Stimulated activated CD8-positive, alpha-beta memory T cell treated with anti-CD3 and anti-CD28 coated beads, Interleukin-4, amount 100 ng/mL, for 4 hours (primary cell): ENCODE measurements at places on chromosomes 6 and 20.

- no peak for DNase-seq
Observed at GRCh38 chr20:3874194-3874844, 14.9 kb upstream of the PANK2 start.

- DNase-seq: no peak
Observed at GRCh38 chr20:38092915-38093314, 59.4 kb downstream of the RPRD1B start.

GRCh38 chr6:64263778-64264177 is 628.2 kb downstream of the PHF3 start:
- no peak for DNase-seq

GRCh38 chr6:130843575-130844320 is 16.5 kb downstream of the SMLR1 start:
- no peak for DNase-seq

DNA sequence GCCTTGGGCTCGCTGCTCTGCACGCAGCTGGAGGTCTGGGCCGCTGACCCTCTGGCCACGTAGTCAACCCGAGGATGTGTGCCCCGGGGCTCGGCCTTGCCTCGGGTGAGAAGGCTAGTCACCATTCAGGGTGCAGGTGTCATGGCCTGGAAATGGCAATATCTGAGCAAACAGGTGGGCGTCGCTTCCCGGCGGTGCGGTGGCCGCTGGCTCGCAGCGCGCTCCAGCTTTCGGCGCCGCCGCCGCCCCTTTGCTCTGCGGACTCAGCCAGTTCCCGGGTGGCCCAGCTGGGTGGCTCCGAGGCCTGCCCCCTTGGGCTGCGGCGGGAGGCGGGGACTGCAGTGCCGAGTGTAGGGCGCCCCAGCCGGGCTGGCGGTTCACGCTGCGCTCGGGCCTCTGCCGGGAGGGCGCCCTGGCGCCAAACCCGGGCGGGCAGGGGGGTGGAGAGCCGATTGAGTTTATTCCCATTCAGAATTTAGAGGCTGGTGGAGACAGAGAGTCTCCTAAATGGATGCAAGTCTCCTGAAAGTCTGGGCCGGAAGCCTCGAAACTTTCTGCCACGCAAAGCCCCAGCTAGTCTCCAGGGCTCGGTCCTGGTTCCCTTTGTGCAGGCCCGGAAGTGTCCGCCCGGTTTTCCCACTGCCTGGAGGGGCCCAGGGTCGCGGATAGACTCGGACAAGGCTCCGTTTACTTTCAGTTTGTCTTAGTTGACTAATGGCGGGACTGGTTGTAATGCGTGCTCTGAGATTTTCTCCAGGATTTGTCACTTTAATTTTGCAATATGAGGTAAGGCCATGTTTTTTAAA is 11.3 kb upstream of the TFAP2A start:
- DNase-seq: no peak

DNA sequence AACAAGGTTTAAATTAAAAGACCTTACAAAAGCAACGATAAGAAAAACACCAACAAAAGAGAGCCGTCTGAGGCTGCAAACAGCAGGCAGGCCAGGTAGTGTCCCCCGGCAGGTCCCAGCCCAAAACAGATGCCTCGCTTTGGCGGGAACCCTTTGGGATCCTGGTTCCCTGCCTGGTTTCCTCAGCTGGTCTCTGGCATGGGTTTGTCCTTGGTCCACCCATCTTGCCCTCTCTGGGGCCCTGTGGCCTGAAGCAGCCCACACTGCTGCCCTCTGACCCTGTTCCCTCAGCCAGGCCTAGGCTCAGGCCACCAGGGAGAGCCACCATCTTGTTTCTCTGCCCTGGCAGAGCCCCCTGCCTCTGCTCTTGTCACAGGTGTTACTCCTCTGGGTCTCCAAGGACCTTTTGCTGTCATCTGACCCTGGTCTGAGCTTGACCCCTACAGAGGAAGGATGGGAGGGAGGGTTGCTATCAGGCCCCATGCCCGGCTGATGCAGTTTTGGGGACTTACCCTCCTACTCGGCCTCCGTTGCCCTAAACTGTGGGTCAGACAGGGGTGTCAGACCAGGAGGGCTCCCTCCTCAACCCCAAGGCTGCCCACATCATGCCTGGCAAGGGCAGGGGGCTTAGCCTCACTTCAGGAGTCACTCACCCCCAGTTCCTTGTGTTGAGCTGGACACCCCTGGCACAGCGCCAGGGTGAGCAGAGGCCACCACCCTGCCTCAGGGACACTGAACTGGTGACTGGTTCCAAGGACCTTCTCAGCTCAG is 30.6 kb upstream of the GRM4 start:
- DNase-seq: no peak

- DNase-seq: no peak
Observed at GRCh38 chr6:39430871-39431523, 108.5 kb upstream of the KCNK16 start.

GRCh38 chr6:153616506-153616905 is 422.5 kb upstream of the OPRM1 start:
- no peak for DNase-seq

GRCh38 chr20:52420805-52421204 is 229.2 kb upstream of the ZFP64 start:
- DNase-seq: no peak

DNA sequence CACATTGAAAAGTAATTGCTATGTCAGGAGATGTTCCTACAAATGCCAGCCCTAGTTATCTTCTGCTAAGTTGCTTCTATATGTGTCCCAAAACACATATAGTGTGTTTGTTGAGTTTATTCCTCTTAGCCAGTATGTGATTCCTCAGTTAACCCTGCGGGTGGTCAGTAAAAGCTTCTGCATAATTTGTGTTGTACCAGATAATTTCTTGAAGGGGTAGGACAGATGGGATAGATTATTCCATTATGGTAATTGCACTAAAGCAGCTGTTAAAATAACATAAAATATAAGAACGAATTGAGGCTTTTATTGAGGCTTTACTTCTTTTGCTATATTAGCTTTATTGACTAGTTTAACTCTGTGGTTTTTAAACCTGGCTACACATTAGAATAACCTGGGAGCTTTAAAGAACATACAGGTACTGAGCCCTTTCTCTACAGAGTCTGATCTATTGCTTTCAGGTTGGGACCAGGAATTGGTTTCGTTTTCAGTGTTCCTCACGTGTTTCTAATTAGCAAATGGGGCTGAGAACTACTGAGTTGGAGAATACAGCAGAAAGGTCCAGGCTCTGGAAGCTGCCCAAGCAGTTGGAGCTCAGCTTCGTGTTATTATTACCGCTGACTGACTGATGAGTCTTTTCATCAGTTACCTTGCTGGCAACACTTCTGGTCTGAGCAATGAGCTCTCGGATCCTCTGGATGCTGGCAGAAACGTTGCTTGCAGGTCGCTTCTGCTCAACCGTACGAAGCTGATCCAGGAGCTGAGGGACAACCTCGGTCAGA is 56.9 kb downstream of the FAM229B start:
- no peak for DNase-seq

DNA sequence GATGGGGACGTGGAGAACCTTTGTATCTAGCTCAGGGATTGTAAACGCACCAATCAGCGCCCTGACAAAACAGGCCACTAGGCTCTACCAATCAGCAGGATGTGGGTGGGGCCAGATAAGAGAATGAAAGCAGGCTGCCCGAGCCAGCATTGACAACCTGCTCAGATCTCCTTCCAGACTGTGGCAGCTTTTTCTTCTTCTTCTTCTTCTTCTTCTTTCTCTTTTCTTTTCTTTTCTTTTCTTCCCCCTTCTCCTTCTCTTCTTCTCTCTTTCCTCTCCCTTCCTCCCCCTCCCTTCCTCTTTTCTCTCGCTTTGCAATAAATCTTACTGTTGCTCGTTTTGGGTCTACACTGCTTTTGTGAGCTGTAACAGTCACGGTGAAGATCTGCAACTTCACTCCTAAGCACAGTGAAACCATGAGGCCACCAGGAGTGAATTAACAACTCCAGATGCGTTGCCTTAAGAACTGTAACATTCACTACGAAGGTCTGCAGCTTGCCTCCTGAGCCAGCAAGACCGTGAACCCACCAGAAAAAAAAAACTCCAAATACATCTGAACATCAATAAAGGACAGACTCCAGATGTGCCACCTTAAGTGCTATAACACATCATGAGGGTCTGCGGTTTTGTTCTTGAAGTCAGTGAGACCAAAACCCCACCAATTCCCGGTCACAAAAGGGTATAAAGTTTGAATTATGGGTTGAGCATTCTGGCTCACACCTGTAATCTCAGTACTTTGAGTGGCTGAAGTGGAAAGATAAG is 19.6 kb upstream of the SERPINB1 start:
- no peak for DNase-seq

DNA sequence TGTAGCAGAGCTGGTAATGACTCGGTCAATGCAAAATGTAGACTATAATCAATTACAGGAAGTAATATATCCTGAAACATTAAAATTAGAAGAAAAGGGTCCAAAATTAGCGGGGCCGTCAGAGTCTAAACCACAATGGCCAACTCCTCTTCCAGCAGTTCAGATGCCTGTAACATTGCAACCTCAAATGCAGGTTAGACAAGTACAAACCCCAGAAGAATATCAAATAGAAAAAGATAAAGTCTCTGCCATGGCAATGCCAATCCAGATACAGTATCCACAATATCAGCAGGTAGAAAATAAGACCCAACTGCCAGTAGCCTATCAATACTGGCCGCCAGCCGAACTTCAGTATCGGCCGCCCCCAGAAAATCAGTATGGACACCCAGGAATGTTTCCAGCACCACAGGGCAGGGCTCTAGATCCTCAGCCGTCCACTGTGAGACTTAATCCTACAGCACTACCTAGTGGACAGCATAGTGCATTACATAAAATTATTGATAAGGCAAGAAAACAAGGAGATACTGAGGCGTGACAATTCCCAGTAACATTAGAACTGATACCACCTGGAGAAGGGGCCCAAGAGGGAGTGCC is 158.4 kb downstream of the GPX5 start:
- no peak for DNase-seq

- DNase-seq: no peak
Observed at GRCh38 chr6:56933650-56934049, 21.3 kb upstream of the BEND6 start.

DNA sequence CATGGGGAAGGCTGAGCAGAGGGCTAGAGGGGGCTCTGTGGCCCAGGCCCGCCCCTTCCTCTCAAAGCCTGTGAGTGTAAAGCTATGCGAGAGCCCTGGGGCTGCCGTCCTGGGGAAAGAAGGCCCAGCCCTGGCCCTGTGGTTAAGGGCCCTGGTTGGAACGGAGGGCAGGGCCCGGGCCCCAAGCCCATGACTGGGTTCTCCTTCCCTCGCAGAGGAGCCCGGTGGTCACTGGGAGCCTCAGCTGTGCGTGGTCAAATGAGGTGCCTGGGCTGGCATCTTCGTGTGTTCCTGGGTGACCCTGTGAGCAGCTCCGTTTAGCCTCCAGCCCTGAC is 56.0 kb downstream of the SMOC2 start:
- DNase-seq: no peak

GRCh38 chr20:31390490-31390889 is at the start of gene DEFB119:
TSS of gene DEFB119 (minus strand) at chr20:31390590. CDS start at chr20:31390483, 107 bp downstream.
- no peak for DNase-seq

GRCh38 chr6:348860-349396 is 42.6 kb upstream of the IRF4 start:
- no peak for DNase-seq

- no peak for DNase-seq
Observed at GRCh38 chr6:115360602-115361325, 699.9 kb downstream of the FRK start.

DNA sequence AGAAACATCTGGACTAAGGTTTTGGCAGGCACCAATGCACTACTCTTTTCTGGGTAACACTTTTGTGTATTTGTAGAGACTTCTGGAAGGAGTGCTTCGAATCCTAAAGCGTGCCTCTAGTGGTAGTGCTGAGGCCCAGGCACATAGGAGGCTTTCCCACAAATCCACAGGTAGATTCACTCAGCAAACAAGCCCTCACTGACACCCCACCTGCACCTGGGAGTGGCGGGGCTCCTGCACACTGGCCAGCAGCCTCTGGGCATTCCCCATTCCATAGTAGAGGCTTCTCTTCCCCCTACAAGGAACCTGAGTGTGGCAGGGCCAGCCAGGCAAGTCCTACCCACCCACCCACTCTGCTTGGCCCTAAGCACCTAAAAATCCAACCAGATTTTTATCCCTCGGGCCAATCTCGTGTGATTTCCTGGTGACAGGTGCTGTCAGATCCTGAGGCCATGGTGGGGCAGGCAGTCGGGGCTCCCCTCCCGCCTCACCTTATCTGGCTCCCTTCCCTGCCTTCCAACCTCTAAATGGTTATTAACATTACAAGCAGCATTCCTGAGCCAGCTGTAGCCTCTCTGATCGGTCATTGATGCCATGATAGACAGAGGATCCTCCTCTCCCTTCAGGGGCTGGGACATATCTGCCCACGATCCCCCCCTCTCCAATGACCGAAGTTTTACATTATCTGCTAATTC is 82.4 kb downstream of the SLC2A10 start:
- no peak for DNase-seq

DNA sequence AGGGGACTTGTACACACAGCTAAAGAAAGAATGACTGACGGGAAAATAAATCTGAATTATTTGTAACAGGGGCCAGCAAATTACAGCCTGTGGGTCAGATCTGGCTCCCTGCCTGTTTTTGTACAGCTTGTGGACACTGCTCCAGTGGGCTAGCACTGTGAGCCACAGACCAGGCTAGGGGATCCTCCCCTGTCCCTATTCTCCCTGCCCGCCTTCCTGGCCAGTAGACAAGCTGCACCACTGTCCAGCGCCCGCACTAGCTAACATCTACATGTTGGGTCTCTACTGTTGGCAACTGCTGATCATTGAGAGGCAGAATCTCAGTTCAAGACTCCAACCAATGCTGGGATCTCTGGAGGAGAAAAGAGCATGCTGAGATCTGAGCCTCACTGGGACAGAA is 10.7 kb downstream of the OSER1 start:
- DNase-seq: no peak

- no peak for DNase-seq
Observed at GRCh38 chr6:148987982-148988381, 241.2 kb downstream of the UST start.

DNA sequence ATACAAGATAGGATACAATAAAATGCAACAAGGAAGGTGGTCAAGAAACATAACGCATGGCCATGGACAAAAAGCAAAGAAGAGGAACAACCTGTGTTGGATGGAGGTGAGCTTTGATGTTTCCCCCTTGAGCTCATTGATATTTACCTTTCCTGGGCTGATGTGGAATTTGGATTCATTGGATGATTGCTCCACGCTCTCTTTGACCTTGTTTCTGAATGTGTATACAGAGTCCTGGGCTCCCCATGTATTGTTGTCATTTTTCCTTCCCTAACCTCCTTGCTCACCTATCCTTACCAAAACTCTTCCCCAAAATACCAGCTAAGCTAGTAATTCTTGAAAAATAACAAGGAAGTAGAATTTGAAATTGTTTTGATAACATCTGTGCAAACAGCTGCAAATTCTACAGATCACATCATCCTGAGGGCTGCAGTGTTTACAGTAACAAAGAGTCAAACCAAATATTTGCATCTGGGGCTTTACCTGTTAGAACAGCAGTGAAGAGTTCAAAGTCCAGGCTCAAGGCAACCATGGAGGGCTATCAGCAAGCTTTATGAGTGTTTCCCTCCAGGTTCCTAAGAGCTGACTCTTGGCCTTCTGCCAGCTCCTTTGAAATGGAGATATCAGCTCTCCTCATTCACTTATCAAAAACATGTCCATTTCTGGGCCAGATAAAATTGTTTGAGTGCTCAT is 214.3 kb upstream of the MARCKS start:
- no peak for DNase-seq
